ENCODE measurements at places on chromosomes 7 and 10.

DNA sequence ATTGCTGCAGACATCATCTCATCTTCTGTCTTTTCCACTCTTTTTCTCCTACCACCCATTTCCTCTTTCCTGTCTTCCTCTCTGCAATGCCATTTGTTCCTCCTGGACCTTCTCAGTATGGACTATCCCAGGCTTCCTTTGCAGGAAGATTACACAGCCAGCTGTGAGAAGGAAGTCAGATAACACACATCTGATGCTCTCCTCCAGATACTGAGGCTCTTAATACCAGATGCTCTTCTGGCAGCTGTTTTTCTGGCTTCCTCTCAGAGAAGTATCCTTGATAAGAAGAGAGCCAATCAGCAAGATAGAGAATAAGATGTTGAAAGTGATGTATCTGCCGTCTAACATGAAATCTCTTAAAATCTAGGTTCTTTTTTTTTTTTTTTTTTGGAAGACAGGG is 14.4 kb downstream of the KIAA1217 start:
- DNase-seq, result no peak

- DNase-seq, result no peak
Measured at GRCh38 chr10:122462533-122463465, 1.4 kb downstream of the HTRA1 start.

DNA sequence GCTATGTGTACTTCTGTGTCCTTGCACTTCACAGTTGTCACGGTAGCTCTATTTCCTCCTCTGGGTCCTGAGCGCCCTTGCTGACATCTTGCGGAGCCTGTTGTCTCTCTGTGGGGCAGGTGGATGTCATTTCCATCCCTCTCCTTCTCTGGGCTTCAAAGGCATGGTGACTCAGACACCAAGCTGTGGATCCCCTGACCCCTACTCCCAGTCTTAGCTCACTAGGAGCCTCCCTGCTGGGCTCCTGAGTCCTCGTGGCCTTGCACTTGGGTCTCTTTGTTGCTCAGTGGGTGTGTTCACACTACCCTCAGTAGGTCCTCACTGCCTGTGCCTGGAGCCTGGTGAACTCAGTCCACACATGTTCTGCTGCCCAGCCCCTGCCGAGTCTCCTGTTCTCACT is 100.3 kb upstream of the PAX2 start:
- no peak for DNase-seq

DNA sequence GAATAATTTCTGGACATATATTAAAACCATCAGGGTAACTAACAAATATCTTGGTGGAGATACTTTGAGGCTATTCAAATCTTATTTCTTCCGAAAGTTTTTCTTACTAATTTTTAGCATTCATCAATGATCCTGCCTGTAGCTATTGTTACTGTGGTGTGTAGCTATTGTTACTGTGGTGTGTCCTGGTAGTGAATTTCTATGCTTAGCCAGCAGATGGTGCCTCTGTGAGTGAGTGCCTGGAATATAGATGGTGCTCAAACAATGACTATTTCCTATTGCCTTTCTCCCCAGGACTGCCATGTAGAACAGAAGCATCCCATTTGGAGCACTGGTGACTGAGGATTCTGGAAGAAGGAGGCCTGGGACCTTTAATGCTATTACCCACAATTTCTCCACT is 245.7 kb downstream of the CCSER2 start:
- DNase-seq, result no peak

DNA sequence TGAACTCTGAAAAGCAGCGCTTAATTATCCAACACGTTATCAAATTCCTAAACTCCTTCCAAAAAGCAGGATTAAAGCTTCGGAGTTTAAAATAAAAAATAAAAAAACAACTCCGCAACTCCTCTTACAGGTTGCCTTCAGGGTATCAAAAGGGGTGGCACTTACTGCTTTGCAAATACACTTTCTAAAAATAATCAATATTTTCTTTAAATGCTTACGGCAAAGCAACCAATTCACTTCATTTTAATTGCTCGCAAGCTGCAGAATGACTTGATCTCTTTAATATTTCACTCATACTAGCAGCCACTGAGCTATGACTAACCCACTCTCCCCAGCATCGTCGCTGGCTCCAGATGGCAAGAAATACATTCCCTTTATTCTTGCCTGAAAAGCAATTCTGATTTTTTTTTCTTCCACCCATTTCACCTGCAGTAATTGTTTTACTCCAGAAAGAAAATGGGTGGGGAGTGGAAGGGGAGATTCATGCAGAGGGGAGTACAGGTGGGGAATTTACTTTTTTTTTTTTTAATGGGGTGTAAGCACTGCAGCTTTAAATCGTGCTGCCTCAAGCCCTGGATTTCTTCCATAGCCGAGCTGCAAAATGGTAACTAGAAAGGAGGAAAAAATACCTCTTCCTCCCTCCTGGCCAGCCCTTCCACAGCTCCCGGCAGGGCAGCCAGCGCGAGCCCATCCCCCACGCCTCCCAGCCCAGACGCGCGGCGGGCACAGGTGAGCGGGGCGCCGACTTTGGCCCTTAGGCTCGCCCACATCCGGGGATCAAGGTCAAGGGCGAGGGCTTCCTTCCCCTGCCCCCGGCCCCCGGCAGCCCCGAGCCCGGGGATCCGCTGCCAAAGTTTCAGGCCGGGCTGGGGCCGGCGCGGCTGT is 54.2 kb upstream of the FHIP2A start:
- no peak for DNase-seq

Measured in HTR-8/SVneo (cell line).